ENCODE measurements at places on chromosomes 12 and 14.

- DNase-seq, result no peak
These were observed 254.2 kb downstream of the KIF21A start for GRCh38 chr12:39188689-39189088.

- no peak for DNase-seq
These were observed 25.3 kb downstream of the TMTC3 start for GRCh38 chr12:88167384-88167783.

DNA sequence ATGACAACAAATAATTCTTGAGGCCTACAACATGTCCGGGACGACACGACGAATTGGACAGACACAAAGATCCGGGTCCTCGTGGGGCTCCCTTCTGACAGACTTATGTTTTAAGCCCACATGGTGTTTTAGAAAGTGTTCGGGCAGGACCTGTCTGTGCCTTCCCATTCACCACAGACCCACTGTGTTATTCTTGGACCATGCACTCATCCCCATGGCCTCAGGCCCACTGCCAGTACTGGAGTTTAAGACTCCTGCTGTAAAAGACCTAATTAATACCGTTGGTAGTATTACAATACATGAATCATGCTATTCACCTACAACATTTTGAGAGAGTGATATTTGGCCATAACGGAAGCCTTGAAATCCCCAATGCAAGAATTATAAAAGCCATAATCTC is 20.0 kb downstream of the SLC15A4 start:
- no peak for DNase-seq

GRCh38 chr12:19010726-19011125 is 118.8 kb upstream of the PLEKHA5 start:
- no peak for DNase-seq

GRCh38 chr12:48015954-48016353 is 11.7 kb upstream of the COL2A1 start:
- no peak for DNase-seq

DNA sequence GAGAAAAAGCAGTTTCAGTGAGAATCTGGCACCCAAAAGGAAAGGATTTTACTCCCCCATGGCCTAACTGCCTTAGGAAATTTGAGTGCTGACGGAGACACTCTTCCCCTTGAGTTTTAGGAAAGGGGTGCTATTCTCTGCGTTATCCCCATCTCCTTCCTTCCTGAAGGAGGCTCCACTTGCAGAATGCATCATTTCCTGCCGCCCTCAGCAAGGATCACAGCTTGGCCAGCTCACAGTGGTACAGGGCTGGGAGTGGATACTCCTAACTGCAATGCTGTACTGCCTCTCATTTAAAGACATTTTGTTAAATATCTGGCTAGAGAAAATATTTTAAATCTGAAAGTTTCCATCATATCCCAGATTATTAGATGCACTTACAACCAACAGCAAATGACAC is 33.0 kb downstream of the RDH12 start:
- no peak for DNase-seq

DNA sequence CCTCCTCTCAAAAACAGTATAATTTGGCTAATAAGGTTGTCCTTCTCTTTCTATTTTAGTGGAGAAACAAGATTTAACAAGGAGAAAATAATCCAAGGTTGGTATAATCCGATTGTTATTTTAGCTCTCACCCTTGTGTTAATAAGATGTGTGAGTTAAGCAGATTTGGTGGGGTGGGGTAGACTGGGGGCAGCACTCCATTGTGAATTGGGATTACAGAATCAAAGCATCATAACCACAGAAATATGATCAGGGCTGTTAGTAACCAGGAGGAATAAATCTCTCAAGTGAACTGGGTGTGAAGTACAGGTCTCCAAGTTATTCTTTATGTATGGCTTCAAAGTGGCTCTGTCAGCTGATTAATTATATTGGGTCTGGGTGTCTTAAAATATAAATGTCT is 10.2 kb downstream of the TIGAR start:
- DNase-seq, result no peak

- no peak for DNase-seq
These were observed 12.1 kb downstream of the RNF212B start for GRCh38 chr14:23249824-23250223.

DNA sequence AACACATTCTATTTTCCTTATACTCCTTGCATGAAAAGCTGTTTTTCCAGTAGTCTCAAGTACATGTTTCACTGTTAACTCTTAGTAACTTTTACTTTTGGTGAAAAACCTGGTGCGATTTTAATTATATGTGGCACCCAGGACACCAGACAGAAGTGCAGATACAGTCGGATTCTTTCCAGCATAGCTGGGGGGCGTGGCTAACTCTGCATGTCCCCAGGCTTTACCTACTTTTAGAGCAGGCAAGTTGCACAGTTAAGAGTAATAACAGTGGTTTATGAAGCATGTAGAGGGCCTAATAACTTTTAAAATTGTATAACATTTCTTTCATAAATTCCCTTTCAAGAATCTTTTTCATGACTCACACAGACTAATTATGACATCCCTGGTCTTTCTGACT is 70.7 kb downstream of the HSD17B6 start:
- DNase-seq, result no peak

- no peak for DNase-seq
These were observed 132.6 kb downstream of the BMP4 start for GRCh38 chr14:53824061-53824460.

- no peak for DNase-seq
These were observed 11.2 kb upstream of the AK7 start for GRCh38 chr14:96380735-96381134.

- no peak for DNase-seq
These were observed 6.1 kb downstream of the IFI27L2 start for GRCh38 chr14:94123296-94123695.

GRCh38 chr12:116196752-116197718 is 80.5 kb downstream of the MED13L start:
- DNase-seq, result no peak

DNA sequence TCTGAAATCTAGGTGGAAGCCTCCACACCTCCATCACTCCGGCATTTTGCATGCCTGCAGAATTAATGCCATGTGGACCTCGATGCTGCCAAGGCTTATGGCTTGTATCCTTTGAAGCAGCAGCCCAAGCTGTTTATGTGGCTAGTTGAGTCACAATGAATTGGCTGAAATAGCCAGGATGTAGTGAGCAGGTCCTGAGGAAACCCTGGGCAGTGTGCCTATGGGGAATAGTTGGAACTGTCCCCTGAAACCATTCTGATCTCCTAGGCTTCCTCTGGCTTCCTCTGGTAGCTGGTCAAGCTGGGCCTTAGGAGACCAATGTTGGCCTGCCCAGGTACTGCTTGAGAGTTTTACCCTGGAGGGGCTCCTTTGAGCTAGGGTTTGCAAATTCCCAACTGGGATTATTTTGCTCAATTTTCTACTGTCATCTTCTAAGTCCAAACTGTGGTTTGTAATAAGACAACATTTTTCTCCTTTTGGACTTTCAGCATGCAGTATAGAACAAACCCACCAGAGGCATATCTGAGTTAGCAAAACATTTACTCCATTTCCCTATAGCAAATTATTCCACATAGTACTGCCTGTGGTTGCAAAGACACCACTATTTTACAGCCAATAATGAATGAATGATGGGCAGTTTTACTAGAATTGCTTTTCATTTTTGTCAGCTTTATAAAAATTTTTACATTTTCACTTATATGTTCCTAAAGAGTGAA is 85.1 kb upstream of the AMIGO2 start:
- no peak for DNase-seq

DNA sequence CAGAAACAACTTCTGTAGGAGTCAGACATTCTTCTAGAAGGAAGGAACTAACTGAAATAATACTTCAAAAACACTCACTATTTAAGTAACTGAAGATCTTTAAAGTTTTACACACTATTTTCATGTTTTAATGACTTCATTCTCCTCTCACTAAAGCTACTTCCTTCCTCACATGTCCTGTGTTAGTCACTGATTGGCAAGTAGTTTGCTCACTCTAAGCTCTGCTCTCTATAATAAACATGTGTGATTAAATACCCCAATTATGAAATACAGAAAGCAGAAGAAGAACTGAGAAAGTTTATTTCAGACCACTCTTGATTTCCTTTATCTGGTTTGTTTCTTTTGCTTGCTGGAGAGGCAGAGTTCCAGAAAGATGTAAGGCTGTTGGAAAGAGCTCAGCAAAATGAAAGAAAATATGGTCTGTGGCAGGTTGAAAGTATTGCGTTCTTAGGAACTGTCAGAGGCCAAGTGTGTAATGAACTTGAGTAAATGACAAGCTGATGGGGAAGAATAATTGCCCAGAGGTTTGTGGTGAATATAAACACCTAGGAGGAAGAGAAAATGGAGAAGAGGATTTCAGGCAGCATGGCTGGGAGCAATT is 522.0 kb upstream of the SEL1L start:
- no peak for DNase-seq

GRCh38 chr14:94751956-94752355 is 18.0 kb downstream of the GSC start:
- DNase-seq, result no peak
